ENCODE measurements at places on chromosomes 5 and 9.

GRCh38 chr5:69152731-69153130 is 14.2 kb upstream of the CCNB1 start:
- no peak for DNase-seq

GRCh38 chr9:136527131-136527530 is 18.7 kb downstream of the NOTCH1 start:
- DNase-seq, result no peak

GRCh38 chr9:113178087-113178486 is 27.3 kb downstream of the SLC31A2 start:
- DNase-seq, result no peak

GRCh38 chr5:180484813-180485212 is 9.4 kb upstream of the CNOT6 start:
- DNase-seq, result no peak

- DNase-seq, result no peak
Observed at GRCh38 chr9:71936066-71936465, 24.6 kb downstream of the C9orf85 start.

DNA sequence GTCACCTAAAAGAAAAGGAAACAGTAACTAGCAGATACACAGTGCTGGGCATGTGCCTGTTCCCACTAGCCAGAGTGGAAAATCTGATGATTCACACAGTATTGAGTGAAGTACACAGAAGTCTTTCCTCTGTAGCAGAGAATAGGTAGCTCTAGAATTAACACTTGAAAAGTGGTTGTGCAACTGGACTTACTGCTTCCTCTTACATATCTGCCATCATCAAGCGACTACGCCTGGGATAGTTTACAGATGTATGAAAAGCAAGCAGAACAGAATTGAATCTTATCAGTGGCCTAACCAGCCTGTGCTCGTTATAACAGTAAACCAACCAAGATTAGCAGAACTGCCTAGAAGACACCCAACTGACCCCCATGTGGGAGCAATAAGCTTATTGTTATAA is 130.6 kb downstream of the DTWD2 start:
- no peak for DNase-seq

- no peak for DNase-seq
Observed at GRCh38 chr9:27157736-27158135, 48.7 kb downstream of the TEK start.

DNA sequence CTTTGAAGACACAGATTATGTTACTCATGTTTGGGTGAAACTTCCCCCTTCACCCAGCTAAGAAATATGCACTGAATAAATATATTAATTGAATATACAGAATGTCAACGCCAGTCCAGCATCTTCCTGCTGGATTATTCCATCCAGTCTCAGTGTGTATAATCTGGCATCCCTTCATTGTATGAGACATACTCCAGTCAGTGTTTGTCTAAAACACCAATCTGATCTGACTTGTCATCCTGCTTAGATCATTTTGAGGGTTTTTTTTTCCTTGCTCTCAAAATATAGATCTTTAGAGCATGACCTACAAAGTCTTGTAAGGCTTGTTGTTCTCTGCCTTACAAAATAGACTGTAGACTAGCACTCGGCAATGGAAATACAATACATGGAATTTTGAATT is 195.1 kb downstream of the SMARCA2 start:
- DNase-seq, result no peak

DNA sequence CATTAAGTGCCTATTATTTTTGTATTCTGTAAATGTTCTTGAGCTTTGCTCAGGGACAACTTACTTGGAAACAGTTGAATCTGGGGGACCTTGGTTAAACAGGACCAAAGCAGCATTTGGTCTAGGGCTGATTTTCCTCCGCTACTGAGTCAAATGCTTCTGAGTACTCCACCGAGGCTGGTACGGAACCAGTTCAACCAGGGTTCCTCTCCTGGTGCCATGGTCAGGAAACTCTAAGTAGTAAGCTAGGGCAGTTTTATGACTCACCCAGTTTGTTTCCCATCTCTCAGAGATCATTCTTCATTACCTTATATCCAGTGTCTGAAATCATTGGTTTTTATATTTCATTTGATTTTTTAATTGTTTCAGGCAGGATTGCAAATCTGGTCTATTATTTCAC is 111.9 kb upstream of the TNFAIP8 start:
- DNase-seq, result no peak

DNA sequence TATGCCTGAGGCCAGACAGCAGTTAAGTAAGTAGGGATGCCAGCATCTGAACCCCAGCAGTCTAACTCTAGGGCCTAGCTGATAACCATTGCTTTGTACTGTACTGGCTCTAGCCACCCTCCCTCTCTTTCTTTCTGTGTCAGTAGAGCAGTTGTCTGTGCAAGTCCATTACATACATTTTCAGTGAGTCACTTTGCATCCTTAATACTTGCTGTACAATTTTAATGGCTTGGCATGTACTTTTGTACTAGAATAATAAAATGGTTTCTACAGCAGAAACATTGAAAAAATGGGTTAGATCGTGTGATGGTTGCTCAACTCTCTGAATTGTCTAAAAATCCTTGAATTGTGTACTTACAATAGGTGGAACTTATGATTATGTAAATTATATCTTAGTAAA is 1.5 kb upstream of the TTC39B start:
- no peak for DNase-seq

- DNase-seq, result no peak
Observed at GRCh38 chr9:71352837-71353236, 231.4 kb upstream of the TRPM3 start.

- DNase-seq, result no peak
Observed at GRCh38 chr5:173341961-173342430, 13.8 kb upstream of the STC2 start.

DNA sequence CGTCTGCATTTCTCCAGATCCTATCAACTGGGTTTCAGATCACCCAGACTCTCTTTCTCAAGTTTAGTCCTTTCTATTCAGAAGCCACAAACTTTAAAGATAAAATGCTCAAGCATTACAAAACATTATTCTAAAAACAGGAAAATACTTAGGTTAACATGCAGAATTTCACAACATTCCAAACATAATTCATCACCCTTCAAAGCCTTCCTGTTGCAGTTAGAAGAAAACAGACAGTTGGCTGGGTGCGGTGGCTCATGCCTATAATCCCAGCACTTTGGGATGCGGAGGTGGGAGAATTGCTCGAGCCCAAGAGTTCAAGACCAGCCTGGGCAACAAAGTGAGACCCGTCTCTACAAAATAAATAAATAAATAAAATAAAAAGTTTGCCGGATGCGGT is 7.7 kb upstream of the OCLN start:
- DNase-seq, result no peak

DNA sequence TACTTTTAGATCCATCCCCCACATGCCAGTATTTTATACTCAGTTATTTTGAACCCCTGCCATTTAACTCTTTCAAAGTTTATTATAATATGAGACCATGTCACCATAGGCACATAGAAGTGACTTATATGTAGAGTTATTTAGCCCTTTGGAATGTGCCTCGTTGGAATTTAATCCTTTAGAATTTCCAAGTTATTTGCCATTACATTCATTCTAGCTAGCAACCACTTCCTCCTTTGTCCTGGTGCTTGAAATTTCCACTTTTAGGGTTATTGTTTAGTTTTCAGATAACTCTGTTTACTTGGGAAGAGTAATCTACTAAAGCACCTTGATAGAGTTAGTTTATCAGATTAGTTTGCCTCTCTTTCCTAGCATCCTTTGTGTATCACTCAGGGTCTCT is 82.8 kb upstream of the TLE1 start:
- no peak for DNase-seq

- no peak for DNase-seq
Observed at GRCh38 chr9:117869712-117870111, 165.5 kb downstream of the TLR4 start.

DNA sequence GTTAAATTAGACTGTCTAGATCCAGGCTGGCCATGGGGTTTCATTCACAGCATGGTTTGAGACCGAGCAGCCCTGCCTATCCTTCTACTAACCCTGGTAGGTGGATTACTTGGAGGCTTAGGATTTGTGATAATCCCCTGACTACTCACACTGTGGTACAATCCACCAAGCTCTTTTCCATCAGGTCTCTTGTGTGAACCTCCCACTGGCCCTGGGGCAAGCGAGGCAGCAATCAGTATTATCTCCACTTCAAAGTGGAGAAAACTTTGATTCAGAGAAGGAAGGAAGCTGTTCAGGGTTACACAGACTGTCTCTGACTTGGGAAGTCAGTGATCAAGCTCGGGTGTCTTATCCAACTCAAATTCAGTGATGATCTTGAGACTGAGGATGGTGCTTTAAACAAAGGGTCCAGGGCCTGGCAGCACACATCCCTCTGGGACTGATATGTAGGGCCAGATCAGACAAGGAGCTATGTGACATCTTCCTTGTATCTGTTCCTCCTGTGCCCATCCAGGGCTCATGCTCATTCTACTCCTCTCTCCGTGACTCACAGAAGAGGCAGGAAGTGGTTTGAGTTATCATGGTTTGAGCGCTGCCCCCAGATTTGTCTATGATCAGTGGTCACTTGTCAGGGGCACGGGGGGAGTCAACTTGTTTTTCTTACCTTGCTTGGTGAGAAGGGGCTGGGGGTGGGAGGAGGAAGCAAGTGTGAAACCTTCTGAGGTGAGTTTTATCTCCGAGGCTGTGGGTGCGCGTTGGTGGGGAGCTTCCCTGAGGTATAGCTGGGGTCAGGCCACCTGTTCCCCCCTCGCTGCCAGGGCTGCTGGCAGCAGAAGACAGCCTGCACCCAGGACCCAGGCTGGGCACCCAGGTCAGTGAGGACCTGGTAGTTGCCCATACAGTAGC is 48.6 kb downstream of the RGS3 start:
- DNase-seq, result no peak

GRCh38 chr5:52837591-52838001 is 49.9 kb downstream of the ITGA1 start:
- no peak for DNase-seq

- DNase-seq, result no peak
Observed at GRCh38 chr5:42360616-42361314, 62.5 kb upstream of the GHR start.

DNA sequence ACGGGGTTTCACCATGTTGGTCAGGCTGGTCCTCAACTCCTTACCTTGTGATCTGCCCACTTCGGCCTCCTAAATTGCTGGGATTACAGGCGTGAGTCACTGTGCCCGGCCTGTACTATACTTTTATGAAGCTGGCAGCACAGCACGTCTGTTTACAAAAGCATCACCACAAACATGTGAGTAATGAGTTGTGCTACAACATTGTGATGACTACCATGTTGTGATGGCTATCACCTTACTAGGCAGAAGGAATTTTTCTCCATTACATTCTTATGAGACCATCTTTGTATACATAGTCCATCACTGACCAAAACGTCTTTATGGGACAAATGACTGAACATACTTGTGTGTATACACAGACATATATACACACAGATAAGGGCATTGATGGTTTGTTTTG is 1019.0 kb downstream of the CDH18 start:
- DNase-seq, result no peak

DNA sequence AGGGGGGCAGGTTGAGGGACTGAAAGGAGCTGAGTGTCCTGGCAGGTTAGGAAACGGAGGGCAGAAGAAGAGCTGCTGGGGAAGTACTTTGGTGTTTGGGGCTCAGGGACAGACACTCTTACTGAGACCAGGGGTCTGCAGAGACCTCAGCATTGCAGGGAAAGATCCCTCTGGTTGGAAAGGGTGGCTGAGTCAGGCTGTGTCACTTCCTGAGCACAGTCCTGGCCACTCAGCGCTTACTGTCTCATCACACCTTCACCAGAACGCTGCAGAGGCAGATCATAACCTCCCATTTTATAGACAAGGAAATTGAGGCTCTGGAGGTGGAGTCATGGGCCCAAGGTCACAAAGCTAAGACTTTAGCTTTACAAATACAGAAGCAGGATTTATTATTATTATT is 54.3 kb downstream of the LMX1B start:
- DNase-seq, result no peak

GRCh38 chr9:29126783-29127182 is 1553.5 kb upstream of the C9orf72 start:
- DNase-seq, result no peak

DNA sequence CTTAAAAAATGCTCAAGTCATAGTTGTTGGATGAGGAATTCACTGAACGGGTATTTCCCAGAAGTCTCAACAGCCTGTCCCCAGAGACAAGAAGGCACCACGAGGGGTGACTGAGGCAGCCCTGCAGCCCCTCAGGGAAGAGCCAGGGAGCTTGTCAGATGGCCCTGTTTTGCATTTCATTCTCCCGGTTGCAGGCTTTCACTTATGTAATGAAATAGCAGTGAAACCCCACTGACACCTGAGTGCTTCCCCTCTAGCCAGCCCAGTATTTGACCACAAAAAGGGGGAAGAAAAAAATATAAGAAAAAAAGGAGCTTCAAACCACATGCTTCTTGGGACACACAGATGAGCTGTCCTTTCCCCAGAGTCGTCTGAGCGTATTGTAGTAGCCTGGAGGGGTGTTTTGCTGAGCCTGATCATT is 75.3 kb upstream of the IL12B start:
- no peak for DNase-seq

- DNase-seq, result no peak
Observed at GRCh38 chr9:79184831-79185230, 386.9 kb upstream of the TLE4 start.

GRCh38 chr5:107282061-107282460 is 388.7 kb downstream of the EFNA5 start:
- no peak for DNase-seq

- DNase-seq, result no peak
Observed at GRCh38 chr5:83570916-83571315, 99.4 kb downstream of the VCAN start.

GRCh38 chr9:136654820-136655535 is 7.7 kb upstream of the EGFL7 start:
- no peak for DNase-seq

GRCh38 chr5:120967366-120967765 is 503.3 kb downstream of the PRR16 start:
- DNase-seq, result no peak

GRCh38 chr9:116395699-116396037 is 242.1 kb downstream of the PAPPA start:
- no peak for DNase-seq

DNA sequence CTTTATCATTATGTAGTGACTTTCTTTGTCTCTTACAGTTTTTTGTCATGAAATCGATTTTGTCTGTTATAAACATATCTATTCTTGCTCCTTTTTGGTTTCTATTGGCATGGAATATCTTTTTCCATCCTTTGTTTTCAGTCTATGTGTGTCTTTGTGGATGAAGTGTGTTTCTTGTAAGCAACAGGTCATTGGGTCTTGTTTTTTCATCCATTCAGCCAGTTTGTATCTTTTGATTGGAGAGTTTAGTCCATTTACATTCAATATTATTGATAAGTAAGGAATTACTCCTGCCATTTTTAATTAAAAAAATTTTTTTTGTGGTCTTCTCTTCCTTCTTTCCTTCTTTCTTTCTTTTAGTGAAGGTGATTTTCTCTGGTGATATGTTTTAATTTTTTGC is 194.1 kb downstream of the GDNF start:
- no peak for DNase-seq

- DNase-seq, result no peak
Observed at GRCh38 chr9:112239284-112239683, 64.2 kb upstream of the SUSD1 start.

Measured in NCI-H1417 treated with DMSO at 0.1 percent for 48 hours (cell line).